HT1080 (cell line): ENCODE measurements at places on chromosomes 7 and 10. TPM values are rescaled to one million over a fixed set of nuclear protein-coding genes. Genes with fewer than 3 reads are reported as not detected.

The TCTN3 gene
- 24.0 and 33.0 TPM in 2 replicates for total RNA-seq

The FOXP2 gene
- total RNA-seq = 0.37 and 0.74 TPM in 2 replicates

The VAX1 gene
- not detected in 2 replicates for total RNA-seq

The CHST15 gene
- total RNA-seq = 10.9 and 19.2 TPM in 2 replicates

The HOXA6 gene
- total RNA-seq = 3.6 and 4.5 TPM in 2 replicates

The CLRN3 gene
- not detected in 2 replicates for total RNA-seq

The DPP6 gene
- total RNA-seq = not detected in 2 replicates

The LIPF gene
- total RNA-seq = not detected in 2 replicates

The NUDT13 gene
- total RNA-seq = 1.9 and 2.5 TPM in 2 replicates

The JAZF1 gene
- total RNA-seq = 2.8 and 5.4 TPM in 2 replicates

The BMPER gene
- 2.4 and 3.8 TPM in 2 replicates for total RNA-seq

The CFAP69 gene
- total RNA-seq = 2.3 and 2.5 TPM in 2 replicates

The GIMAP1 gene
- total RNA-seq = not detected in 2 replicates

The ADRB1 gene
- 0.06 and 0.07 TPM in 2 replicates for total RNA-seq
